ENCODE measurements at places on chromosomes 3 and 15.

- no peak for DNase-seq
Measured at GRCh38 chr15:59879506-59880265, 124.4 kb upstream of the FOXB1 start.

GRCh38 chr3:112013784-112014143 is 15.0 kb downstream of the TAGLN3 start:
- DNase-seq: no peak

- DNase-seq: no peak
Measured at GRCh38 chr3:179088306-179088705, 16.7 kb upstream of the ZMAT3 start.

GRCh38 chr15:41841131-41841530 is 2.5 kb downstream of the PLA2G4B start:
- no peak for DNase-seq

GRCh38 chr3:190694335-190695001 is 168.0 kb downstream of the GMNC start:
- no peak for DNase-seq

GRCh38 chr3:156987946-156988345 is 161.8 kb downstream of the LEKR1 start:
- DNase-seq: no peak

Data from Panc1 (cell line).